Stimulated activated CD4-positive, alpha-beta T cell treated with anti-CD3 and anti-CD28 coated beads, Interleukin-2, amount 100 ng/mL, for 48 hours (primary cell): ENCODE measurements at places on chromosomes 7 and 10.

GRCh38 chr7:50418526-50419290, 31.4 kb downstream of the FIGNL1 start:
- no peak for DNase-seq

GRCh38 chr7:2043316-2044039, 189.3 kb downstream of the MAD1L1 start:
- no peak for DNase-seq

GRCh38 chr10:116255886-116256751, 16.9 kb downstream of the GFRA1 start:
- no peak for DNase-seq

DNA sequence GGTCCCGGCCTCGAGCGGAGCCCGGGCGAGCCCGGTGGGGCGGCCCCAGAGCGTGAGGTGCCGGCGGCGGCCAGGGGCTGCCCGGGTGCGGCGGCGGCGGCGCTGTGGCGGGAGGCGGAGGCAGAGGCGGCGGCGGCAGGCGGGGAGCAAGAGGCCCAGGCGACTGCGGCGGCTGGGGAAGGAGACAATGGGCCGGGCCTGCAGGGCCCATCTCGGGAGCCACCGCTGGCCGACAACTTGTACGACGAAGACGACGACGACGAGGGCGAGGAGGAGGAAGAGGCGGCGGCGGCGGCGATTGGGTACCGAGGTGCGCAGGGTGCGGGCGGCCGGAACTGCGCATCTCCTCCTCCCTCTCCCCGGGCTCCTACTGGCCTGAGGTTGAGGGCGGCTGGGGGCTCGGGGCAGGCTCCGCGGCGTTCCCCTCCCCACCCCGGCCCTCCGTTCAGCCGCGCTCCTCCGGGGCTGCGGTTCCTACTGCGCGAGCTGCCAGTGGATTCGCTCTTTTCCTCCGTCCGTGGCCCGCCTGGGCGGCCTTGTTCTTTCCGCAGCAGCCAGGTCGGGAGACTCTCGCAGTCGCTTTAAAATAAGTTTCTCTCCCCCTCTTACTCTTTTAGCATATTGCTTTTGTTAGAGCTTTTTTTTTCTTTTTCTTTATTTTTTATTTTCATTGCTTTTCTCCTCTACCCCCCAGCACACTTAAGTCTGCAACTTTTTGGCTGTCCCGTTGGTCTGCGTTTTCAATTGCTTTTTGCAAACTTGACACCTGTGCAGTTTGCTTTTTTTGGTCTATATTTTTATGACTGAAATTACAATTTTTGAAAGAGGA, 600 bp downstream of the SIRT1 start:
- DNase-seq, result peak; percentile 66

DNA sequence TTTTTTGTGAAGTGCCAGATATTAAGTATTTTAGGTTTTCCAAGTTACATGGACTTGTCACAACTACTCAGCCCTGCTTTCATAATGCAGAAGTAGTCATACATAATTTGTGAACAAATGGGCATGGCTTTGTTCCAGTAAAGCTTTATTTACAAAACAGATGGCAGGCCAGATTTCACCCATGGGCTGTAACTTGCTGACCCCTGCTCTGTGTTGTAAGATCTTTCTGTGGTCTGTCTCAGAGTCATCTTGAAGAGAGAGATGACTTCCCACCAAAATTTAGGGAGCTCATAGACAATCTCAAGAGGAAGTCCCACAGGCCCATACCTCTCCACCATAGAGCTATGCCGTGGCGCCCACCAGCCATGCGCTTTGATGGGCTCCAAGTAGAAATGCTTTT, 616.1 kb downstream of the LRMDA start:
- no peak for DNase-seq
